Sigmoid colon (tissue), 7 donors: ENCODE measurements at places on chromosomes 16 and 17.

- no peak for DNase-seq
Observed at GRCh38 chr17:56317351-56318208, 164.3 kb downstream of the ANKFN1 start.

DNA sequence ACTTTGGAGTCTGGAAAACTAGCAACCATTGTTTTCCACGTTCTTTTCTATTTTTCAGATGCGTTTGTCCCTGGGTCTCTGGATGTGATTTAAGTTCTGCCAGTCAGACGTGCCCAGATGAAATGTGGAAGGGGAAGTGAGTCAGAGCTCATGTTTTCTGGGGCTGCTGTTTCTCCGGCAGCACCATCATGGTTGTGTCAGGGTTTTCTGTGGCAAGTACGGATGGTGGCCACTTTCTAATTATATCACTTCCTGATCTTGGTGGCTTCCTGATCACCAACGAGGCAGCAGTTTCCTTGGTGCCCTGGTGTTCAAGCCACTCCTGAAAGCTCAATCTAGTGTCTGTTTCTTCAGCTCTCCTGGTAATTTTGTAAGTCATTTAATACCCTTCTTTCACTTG, 31.4 kb upstream of the PMFBP1 start:
- no peak for DNase-seq

DNA sequence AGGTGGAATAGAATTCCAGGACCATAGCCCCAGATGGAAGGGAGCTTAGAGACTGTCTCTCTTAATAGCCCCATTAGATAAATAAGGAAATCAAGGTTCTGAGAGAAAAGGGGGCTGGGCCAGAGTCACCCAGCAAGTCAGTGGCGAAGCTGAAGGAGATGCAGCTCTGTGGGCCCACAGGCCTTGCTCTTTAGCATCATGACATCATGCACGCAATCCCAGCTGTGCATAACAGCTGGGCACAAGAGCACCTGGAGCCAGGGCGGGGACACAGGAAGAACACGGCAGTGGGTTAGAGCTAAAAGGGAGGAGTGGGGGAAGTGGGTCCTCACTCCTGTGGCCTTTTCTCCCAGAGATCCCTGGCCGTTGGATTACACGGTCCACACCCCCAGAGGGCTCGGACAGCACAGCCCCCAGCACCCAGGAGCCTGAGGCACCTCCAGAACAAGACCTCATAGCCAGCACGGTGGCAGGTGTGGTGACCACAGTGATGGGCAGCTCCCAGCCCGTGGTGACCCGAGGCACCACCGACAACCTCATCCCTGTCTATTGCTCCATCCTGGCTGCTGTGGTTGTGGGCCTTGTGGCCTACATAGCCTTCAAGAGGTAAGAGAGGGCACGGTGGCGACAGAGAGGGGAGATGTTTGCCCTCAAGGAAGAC, 15.1 kb downstream of the NGFR start:
- DNase-seq: no peak

DNA sequence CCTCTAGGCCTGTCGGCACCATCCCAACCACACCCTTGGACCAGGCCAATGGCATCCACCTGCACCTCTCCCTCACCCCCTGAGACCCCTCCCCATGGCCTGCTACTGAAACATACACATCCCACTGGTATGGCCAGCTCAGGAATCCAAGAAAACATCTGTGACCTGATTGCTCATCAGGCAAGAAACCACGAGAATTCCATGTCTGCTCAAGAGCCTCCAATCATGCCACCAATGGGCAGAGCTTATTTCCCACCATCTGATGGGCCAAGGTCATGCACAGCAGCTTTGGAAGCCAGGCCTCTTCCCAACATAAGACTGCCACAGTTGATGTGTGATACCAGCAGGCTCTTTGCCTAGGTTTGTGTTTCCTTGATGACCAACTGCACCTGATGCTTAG, 190.1 kb downstream of the C16orf78 start:
- no peak for DNase-seq

GRCh38 chr17:8724451-8724850, 20.2 kb downstream of the CCDC42 start:
- no peak for DNase-seq
